ENCODE measurements at places on chromosomes 2 and 18. TPM values are rescaled to one million over a fixed set of nuclear protein-coding genes. Genes with fewer than 3 reads are reported as not detected.
A peak's percentile ranks its signal among the peaks of the same experiment; 100 is the strongest.

DNA sequence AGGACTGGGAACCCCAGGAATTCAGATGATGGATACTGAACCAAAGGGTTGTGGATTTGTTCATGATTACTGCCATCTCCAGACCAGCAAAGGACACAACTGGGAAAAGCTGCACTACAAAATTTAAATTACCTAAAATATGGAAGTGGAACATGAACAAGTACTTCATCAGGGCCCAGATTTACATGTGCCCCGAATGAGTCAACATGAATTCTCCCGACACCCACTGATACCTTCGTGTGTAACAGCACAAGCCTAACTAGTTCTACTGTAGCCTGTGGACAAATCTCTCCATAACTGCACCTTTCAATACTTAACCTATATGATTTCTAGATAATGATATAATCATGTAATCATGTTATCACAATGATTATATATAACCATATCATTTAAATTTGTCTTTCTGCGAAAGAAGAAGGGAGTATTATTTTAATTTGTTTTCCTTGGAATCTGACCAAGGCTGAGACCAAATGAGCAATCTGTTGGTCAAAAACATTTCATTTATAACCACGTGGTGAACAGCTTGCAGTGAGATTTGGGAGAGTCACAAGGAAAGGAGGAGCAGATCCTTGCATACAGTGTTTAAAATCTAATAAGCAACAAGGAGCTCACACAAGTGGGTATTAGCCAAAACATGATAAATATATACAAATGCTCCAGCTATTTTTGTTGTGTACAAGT is 70.5 kb downstream of the CACNB4 start:
- no peak overlapping the region for H3K4me3 ChIP-seq
- H3K27ac ChIP-seq = no peak overlapping the region
- H3K27me3 ChIP-seq = peaks cover 3% of the 10 kb centered on the region
- peaks cover 5% of the 10 kb centered on the region for H3K4me1 ChIP-seq

- DNase-seq = no peak
- peaks cover 5% of the 10 kb centered on the region for H3K27me3 ChIP-seq
- no peak overlapping the region for H3K4me3 ChIP-seq
Measured at GRCh38 chr18:58513615-58514335, 115.1 kb downstream of the ALPK2 start.

GRCh38 chr2:150228936-150229335 is 258.5 kb downstream of the RND3 start:
- no peaks in the 10 kb centered on the region for H3K36me3 ChIP-seq
- no peak overlapping the region for H3K4me3 ChIP-seq
- no peaks in the 10 kb centered on the region for H3K27me3 ChIP-seq
- no peak overlapping the region for H3K27ac ChIP-seq

DNA sequence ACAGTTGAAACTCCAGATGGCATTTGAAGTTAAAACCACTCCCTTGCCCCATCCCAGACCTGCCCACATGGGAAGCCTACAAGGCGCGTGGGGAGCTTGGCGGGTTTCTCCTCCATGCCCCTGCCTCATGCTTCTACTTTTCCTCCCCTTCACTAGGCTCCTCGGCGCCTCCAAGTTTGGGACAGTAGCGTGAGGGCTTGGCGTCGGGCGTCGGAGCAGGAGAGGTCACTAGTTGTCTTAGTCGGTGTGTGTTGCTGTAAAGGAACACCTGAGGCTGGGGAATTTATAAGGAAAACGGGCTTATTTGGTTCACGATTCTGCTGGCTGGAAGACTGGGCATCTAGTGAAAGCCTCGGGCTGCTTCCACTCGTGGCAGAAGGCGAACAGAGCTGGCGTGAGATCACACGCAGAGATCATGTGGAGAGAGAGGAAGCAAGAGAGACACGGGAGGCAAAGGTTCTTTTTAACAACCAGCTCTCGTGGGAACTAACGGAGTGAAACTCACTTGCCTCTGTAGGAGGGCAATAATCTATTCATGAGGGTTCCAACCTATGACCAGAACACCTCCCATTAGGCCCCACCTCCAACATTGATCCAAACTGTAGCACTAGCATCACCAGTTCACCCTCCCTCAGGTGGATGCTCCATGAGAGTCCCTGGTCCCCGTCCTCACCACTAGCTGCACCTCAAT is 25.3 kb downstream of the ITM2C start:
- peaks cover 9% of the 10 kb centered on the region for H3K27me3 ChIP-seq
- H3K4me3 ChIP-seq = no peak overlapping the region
- no peaks in the 10 kb centered on the region for H3K36me3 ChIP-seq
- DNase-seq = no peak
- H3K4me1 ChIP-seq = peaks cover 17% of the 10 kb centered on the region

DNA sequence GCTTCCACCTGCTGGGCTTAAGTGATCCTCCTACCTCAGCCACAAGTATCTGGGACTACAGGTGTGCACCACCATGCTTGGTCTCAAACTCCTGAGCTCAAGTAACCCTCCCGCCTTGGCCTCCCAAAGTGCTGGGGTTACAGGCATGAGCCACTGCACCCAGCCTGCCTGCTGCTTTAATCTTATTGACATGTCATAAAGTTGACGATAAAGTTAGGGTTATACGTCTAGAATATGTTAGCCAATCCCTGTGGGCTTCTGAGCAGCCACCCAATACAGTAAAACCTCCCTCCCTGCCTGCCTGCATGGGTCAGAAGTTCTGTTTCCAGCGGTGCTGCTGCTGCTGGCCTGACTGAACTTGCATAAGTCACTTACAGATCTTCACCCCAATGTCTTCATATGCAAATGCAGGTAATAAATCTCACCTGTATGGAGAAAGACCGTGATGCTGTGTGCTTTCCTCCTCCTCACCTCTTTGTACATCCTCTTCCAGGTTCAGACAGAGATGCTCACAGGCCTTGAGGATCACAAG is 30.1 kb downstream of the TGIF1 start:
- peaks cover 3% of the 10 kb centered on the region for H3K27me3 ChIP-seq
- no peak overlapping the region for H3K27ac ChIP-seq
- no peak for DNase-seq
- H3K36me3 ChIP-seq = no peaks in the 10 kb centered on the region
- no peak overlapping the region for H3K4me3 ChIP-seq

DNA sequence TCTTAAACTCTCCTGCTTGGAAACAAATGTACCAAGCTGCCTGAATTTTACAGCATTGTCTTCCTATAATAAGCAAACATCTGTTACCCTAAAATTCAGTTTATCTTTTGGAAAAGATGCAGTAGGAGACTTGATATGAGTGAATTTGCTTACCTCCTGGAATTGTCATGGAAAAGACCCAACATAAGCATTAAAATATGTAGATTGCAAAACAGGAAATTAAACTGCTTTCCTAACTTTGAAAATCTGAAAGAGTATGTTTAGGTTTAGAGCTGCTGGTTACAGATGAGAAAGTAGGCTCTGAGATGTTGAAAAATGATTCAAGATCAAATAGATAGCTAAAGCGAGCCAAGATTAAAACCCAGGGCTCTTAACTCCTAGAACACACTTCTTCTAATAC is 316.5 kb downstream of the SOX11 start:
- H3K27ac ChIP-seq = no peak overlapping the region
- H3K4me3 ChIP-seq = no peak overlapping the region
- no peaks in the 10 kb centered on the region for H3K4me1 ChIP-seq
- H3K27me3 ChIP-seq = peaks cover 2% of the 10 kb centered on the region

DNA sequence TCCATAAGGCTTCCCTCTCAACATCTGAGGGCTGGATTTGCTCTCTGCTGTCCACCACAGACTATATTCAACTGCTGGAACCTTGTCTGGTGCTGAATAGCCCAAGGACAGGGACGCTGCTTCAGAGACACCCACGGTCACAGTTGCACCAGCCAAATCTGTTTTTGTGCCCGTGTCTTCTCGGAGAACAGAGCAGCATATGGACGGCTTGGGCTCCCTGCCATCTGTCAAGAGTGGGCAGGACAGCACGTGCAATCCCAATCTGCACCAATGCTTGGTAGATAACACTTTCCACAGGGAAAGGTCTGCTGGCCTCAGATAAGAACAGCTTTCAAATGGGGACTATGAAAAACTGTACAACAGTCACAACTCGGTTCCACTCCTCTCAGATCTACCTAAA is 466.1 kb downstream of the TGIF1 start:
- H3K36me3 ChIP-seq = no peaks in the 10 kb centered on the region
- H3K27me3 ChIP-seq = peaks cover 8% of the 10 kb centered on the region
- DNase-seq = no peak
- no peak overlapping the region for H3K27ac ChIP-seq

DNA sequence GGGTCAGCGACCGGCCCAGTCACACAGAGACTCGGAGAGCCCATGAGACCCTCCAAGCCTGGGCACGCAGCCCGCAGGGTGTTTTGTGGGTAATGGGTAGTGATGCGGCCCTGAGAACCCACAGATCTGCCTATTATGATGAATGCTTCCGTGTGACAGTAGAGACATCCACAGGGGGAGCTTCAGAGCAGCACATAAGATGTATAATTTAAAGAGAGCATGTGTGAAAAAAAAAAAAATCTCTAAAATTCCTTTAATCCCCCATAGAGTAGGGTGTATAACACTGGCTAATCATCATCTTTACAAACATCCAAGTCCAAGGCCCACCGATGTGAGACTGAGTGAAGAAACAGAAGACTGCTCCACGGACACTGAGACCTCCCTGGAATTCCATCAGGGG is 34.6 kb downstream of the BIN1 start:
- H3K4me1 ChIP-seq = peaks cover 22% of the 10 kb centered on the region
- peaks cover 20% of the 10 kb centered on the region for H3K36me3 ChIP-seq
- H3K4me3 ChIP-seq = no peak overlapping the region
- no peaks in the 10 kb centered on the region for H3K27me3 ChIP-seq
- DNase-seq = no peak

DNA sequence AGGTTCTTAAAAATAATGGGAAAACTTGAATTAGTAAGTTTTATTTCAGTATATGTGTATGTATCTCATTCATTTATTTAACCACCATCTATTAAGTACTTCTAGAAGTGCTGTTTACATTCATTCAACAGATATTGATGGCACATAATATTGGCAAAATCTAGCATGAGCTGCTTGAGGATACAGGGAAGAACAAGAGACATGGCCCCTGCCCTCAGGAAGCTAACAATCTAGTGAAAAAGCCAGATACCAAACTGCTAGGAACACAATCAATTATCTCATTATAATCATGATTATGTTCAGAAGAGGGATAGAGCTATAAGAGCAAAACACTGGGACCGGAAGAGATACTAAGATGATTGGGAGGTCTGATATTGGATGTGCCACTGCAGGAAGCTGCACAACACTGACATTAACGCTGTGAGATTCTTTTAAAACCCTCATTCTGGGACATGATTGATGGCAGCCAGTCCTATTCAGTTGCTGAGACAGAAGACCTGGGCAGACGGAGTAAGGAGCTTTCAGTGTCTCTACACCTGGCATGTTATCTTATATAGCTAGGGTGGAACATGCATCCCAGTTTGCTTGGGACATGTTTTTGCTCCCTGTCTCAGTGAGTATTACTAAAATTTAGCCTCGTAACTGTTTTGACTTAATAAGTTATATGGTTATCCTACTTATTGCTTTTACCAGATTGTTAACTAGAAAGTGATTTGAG is 314.1 kb downstream of the STK39 start:
- DNase-seq = no peak
- peaks cover 3% of the 10 kb centered on the region for H3K27me3 ChIP-seq
- H3K4me3 ChIP-seq = no peak overlapping the region
- no peaks in the 10 kb centered on the region for H3K36me3 ChIP-seq

GRCh38 chr2:230160112-230160660 is 59.6 kb downstream of the SP110 start:
- DNase-seq = peak; percentile 72
- peaks cover 3% of the 10 kb centered on the region for H3K36me3 ChIP-seq
- H3K27me3 ChIP-seq = no peaks in the 10 kb centered on the region
- peaks cover 8% of the 10 kb centered on the region for H3K4me1 ChIP-seq

DNA sequence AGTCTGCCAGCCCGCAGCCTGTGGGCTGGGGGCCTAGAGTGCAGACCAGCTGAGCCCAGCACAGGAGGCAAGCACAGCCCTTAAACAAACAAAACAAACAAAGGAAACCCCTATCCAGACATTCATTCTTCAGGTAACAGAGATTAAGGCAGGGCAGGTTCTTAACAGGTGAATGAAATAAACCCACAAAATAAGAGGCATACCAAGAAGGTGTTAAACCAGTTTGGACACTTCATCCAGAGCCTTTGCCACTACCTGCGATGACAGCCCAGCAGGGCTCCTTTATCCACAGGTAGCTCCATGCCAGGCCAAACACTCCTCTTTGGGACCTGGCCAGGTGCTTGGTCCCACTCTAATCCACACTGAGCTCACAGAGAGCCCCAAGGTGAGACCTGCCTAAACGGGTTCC is 209.7 kb upstream of the SIX2 start:
- H3K27ac ChIP-seq = no peak overlapping the region
- H3K27me3 ChIP-seq = peaks cover 10% of the 10 kb centered on the region
- DNase-seq = no peak
- H3K4me1 ChIP-seq = no peaks in the 10 kb centered on the region
- no peaks in the 10 kb centered on the region for H3K36me3 ChIP-seq

DNA sequence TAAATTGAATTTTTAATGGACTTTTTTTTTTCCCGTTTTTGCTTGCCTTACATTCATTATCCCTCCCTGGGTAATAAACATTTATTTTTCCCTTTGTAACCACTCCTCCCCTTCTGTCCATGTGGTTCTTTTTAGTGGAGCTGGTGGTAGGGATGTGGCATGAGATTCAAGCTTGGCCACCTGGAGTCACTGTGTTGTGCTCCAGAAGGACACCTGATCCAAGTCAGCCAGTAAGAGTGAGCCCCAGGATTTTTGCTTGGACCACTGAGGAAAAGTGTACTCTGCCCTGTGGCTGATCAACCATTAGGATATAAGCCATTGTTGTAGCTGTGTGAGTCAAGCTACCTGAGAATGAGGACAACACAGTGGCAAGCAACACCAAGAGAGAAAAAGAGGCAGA is 11.1 kb upstream of the ACTR3 start:
- DNase-seq = no peak
- peaks cover 40% of the 10 kb centered on the region for H3K4me1 ChIP-seq
- peak overlapping the region; percentile 55 for H3K27ac ChIP-seq
- no peak overlapping the region for H3K4me3 ChIP-seq
- H3K36me3 ChIP-seq = peaks cover 18% of the 10 kb centered on the region

GRCh38 chr2:86223140-86223926 is 24.1 kb downstream of the MRPL35 start:
- no peak for DNase-seq
- peaks cover 14% of the 10 kb centered on the region for H3K4me1 ChIP-seq
- no peaks in the 10 kb centered on the region for H3K27me3 ChIP-seq
- H3K36me3 ChIP-seq = no peaks in the 10 kb centered on the region
- H3K4me3 ChIP-seq = no peak overlapping the region

GRCh38 chr18:37460604-37461003 is 105.0 kb downstream of the CELF4 start:
- H3K4me1 ChIP-seq = no peaks in the 10 kb centered on the region
- H3K27ac ChIP-seq = no peak overlapping the region
- H3K36me3 ChIP-seq = no peaks in the 10 kb centered on the region
- no peak for DNase-seq
- H3K4me3 ChIP-seq = no peak overlapping the region
- H3K27me3 ChIP-seq = peaks cover 2% of the 10 kb centered on the region

- H3K36me3 ChIP-seq = no peaks in the 10 kb centered on the region
- no peak for DNase-seq
- no peak overlapping the region for H3K27ac ChIP-seq
- no peak overlapping the region for H3K4me3 ChIP-seq
- H3K27me3 ChIP-seq = peaks cover 9% of the 10 kb centered on the region
Measured at GRCh38 chr2:204538182-204539018, 6.9 kb upstream of the PARD3B start.

GRCh38 chr18:50806208-50806616 is 13.6 kb downstream of the MRO start:
- peak; percentile 10 for DNase-seq
- H3K4me1 ChIP-seq = no peaks in the 10 kb centered on the region
- peaks cover 3% of the 10 kb centered on the region for H3K27me3 ChIP-seq
- no peak overlapping the region for H3K4me3 ChIP-seq
- H3K36me3 ChIP-seq = no peaks in the 10 kb centered on the region

MEX3C gene
- 46.7 TPM for total RNA-seq

CIB4 gene
- not detected for total RNA-seq

SULT6B1 gene
- total RNA-seq = not detected

SRBD1 gene
- total RNA-seq = 19.2 TPM

NETO1 gene
- total RNA-seq = not detected

MC4R gene
- not detected for total RNA-seq

CXCR1 gene
- total RNA-seq = not detected
